Foreskin melanocyte (primary cell): ENCODE measurements at places on chromosomes 12 and 14.

DNA sequence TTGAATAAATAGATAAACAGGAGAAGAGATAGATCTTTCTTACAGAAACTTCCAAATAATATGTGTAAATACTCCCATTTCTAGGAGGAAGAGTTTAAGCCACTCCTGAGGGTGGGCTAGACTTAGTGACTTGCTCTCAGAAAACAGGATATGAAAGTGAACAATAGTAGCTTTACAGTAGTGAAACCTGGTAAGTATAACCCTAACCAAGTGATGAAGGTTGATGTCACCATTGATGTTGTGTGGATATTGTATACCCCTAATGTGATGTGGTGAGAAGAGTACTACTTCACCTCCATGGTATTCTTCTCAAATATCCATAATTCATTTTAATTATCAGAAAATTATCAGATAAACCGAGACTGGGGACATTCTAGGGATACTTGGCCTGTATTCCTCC lies 20.9 kb downstream of the AKAP6 start:
- DNase-seq = no peak

DNA sequence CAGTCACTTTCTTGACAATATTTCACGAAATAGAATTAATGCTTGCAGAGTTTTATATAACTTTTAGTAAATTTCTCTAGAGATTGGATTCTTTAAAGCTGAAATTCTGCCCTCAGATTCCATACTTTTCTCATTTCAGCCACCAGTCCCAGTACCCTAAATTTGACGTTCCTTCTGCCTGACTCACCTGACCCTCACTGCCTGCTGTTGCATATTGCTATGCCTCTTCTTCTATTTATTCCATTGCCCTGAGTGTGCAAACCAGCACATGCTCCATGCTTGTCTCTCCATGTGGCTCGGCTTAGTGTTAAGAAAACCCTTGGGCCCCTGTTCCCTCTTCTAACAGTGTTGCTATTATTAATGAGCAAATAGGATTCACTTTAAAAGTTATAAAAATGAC lies 533.3 kb downstream of the LRFN5 start:
- no peak for DNase-seq

DNA sequence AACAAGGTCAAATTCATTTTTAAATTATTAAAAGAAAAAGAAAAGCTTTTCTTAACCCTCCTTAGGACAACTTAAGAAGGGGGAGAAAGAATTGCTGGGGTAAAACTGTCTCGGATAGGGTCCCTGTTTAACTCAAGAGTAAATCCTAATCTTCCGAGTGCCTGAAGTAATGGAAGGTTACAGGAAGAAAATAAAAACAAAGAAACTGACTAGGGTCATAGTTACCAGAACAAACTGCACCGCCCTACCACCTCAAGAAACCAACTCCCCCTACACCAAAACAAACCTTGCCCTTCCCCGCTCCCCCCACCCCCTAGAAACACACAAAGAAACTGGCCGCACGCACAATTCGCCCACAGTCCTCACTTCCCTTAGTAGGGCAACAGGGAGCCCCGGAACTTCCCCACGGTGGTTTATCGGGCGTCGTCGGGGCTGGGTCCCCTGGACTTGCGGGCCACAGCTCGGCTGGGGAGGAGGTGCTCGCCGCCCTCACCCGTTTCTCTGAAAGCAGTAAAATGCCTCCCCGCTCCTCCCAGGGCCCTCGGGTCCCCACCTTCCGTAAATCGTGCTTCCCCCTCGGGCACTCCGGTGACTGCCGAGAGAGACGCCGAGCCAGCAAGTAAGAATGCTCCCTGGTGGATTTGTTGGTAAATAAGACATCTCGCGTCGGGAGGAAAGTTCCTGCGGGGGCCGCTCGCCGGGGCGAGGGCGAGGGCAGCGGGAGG lies 2.4 kb downstream of the SINHCAF start:
- no peak for DNase-seq

DNA sequence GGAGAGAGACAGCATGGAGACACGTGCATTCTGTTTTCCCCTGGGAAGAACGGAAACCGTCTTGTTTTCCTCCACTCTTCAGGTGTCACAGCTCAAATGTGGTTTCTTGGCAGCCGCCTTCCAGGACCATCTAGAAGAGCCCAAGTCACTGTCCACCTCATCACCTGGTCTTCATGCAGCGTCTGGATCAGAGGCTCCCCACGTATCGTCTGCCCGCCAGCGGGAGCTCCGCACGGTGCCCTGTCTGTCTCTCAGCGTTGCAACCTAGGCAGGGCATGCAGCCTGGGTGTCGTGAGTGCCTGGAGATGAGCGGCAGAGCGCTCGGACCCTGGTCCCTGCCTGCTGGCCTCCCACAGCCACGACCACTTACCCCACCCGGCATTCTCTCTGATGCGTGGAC lies 117.5 kb downstream of the PIWIL1 start:
- no peak for DNase-seq

- no peak for DNase-seq
Observed at GRCh38 chr12:122856999-122857671, 21.9 kb downstream of the HIP1R start.

DNA sequence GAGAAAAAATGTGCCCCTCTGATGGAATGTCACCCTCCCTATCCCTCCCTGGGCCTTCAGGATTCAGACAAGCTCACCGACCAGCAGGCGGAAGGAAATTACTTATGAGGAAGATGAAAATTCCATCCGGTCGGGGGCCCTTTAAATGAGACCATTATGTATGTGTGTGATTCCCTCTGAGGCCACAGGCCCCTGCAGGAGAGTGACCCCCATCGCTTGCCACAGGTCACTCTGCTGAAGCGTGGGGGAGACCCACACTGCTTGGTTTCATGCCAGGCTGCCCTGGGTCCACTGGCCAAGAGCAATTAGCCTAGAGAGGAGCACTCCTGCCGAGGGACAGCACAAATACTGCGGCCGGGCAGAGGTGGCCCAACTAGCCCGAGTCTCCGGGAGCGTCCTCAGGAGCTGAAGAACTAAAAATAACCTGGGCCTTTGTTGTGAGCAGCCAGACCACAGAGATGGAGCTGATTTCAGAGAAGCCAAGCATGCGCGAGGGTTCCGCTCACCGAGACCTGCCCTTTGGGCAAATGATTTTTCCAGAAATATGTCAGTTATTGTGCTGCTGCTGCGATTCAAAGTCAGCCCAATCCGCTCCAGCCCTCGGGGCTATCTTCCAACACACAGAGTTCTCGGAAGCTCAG lies 276.4 kb downstream of the DPF3 start:
- DNase-seq = peak; percentile 24

DNA sequence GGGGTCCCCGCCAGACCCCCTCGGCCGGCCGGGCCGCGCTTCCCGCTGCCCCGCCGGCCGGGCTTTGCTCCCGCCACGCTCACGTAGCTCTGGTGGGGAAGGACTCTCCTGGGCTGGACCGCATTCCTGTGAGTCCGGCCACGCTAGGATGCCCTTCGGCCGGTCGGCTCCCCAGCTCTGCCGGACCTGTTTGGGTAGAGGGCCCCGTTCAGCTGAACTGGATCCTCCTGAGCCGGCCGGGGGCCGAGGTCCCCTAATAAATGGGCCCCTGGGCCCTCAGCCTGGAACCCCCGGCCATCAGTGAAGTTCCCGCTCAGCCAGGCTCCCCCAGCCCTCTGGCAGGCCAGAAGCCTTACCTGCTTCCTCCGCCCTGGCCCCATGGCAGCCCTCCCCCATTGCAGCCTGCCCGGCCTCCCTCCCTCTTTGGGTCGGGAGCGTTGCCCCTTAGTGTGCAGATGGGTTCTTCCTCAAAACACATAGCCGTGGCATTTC lies 593 bp downstream of the UNC119B start:
- DNase-seq = no peak

DNA sequence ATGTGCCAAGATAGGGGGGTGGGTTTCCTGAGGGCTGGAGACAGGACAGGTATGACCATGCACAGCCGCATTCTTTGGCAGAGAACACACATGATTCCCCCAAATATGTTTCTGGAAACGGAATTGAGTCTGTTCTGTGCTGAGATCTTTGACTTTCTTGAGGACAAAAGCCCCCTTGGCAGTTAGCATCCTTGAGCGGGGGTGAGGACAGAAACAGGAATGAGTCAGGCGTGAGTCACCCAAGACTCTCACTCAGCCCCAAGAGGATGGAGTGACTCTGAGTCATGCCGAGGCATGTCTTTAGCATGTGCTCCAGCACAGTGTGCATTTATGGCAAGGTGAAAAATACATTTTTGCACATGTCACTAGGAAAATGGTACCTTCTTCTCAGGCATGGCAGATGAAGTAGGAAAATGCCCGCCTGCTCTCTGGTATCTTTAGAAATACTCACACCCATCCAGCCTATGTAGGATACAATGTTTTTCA lies 52.1 kb downstream of the DAD1 start:
- peak; percentile 96 for DNase-seq

DNA sequence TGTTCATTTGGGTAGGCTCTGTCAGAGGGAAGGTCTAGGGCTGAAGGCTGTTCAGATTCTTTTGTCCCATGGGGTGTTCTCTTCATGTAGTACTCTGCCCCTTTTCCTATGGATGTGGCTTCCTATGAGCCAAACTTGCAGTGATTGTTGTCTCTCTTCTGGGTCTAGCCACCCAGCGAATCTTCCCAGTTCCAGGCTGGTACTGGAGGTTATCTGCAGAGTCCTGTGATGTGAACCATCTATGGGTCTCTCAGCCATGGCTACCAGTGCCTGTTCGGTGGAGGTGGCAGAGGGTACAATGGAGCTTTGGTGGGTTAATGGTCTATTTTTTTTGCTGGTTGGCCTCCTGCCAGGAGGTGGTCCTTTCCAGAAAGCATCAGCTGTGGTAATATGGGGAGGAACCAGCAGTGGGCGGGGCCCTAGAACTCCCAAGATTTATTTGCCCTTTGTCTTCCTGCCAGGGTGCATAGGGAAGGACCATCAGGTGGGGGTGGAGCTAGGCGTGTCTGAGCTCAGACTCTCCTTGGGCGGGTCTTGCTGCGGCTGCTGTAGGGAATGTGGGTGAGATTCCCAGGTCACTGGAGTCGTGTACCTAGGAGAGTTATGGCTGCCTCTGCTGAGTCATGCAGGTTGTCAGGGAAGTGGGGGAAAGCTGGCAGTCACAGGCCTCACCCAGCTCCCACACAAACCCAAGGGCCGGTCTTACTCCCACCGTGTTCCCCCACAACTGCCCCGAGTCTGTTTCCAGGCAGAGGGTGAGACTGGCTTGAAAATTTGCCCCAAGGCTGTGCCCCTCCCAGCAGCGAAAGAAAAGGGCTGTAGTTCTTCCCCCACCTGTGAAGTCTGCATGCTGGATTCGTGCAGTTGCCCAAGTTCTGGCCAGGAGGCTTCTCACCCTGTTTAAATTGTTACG lies 17.5 kb downstream of the MTRFR start:
- DNase-seq = no peak

- no peak for DNase-seq
Observed at GRCh38 chr12:130973906-130974305, 20.2 kb downstream of the ADGRD1 start.

- DNase-seq = no peak
Observed at GRCh38 chr12:25977047-25977446, 18.6 kb downstream of the RASSF8 start.

GRCh38 chr14:34872822-34873588 lies 2.2 kb downstream of the BAZ1A start:
- no peak for DNase-seq

DNA sequence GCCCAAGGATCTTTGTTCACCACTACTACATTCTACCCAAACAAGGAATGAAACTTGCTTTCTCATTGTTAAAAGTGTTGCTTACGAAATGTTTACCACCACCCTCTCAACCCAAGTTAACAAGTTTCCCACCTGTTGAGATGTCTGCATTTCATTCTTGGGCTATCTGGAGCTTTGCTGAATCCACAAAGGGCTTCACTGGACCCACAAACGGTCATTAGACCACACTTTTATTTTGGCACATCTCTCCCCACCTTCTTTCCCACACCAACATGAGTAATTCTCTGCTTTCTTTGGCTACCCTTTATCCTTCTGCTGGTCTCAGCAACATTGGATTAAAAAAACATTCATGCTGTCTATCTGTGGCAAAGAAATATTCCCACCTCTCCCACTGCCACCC lies 78.0 kb downstream of the TMEM260 start:
- DNase-seq = no peak

- no peak for DNase-seq
Observed at GRCh38 chr14:104287301-104288009, 149.1 kb downstream of the KIF26A start.

DNA sequence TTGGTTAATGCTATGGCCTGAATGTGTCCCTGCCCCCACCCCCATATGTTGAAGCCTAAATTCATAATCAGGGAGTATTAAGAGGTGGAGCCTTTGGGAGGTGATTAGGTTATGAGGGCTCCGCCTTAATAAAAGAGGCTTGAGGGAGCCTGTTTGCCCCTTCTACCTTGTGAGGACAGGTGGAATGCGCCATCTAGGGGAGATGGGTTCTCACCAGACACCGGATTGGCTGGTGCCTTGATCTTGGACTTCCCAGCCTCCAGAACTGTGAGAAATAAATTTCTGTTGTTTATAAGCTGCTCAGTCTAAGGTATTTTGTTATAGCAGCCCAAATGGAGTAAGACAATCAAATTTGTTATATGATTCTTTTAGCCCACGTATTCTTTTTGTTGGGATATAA lies 148.3 kb downstream of the PTCSC3 start:
- DNase-seq = no peak

GRCh38 chr14:101858791-101859537 lies 97.5 kb downstream of the PPP2R5C start:
- DNase-seq = no peak

DNA sequence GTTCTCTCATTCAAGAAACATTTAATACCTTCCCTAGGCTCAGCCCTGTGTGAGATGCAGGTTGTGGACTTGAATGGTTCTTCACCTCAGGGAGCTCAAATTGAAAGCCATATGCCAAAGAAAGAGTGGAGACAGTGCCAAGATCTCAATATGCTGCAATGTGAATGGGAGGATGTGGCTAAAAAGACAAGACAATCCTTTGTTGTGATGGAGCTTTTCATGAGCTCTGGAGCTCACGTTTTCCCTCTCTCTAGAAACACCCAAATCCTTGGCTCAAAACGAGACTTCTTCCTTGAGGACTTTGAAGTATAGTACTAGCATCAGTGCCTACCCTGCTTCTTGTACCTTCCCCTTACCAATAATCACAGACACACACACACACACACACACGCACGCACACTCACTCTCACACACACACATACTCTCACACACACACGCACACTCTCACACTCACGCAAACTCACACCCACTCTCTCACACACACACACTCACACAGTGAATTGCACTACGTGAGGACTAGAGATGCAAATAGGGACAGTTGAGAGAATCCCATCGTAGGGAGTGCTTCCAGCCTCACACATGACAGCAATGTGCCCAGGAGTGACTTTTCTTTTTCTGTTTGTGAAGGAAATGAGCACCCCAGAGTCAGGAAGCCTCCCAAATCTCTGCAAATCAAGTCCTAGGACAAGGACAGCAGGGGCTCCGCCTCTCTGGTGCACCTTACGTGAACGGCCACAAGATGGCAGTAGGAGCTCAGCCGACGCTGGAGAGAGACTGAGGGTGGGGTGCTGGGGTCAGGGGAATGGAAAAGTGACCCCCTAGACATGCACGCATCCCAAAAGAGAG lies 231.4 kb downstream of the PCNX1 start:
- no peak for DNase-seq

- no peak for DNase-seq
Observed at GRCh38 chr14:105256292-105256960, 8.1 kb downstream of the BTBD6 start.
